ENCODE measurements at places on chromosomes 16 and 17.

GRCh38 chr17:61294286-61294685, 105.4 kb upstream of the TBX2 start:
- DNase-seq: no peak

DNA sequence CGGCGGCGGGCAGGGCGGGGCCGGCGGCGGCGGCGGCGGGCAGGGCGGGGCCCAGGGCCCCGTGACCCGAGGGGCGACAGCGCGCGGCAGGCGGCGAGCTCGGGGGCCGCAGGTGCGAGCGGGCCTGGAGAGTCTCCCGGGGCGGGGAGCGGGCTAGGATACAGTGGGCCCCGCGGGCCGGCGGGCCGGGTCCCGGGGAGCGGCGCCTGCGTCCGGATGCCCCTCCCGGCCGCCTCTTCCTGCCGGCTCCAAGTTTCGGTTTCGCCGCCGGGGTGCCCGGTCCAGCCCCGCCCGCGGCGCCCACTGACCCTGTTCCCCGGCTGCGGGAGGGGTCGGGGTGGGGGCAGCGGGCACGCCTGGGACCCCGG, at the start of gene RNF213:
RNF213 (plus strand) TSS at position 62 of the 368 bp plus-strand sequence. CDS start 2,830 bp downstream, outside the sequence.
- DNase-seq: peak; percentile 39

GRCh38 chr17:58991718-58992331, 114.9 kb downstream of the TRIM37 start:
- no peak for DNase-seq

- DNase-seq: no peak
Observed at GRCh38 chr16:17970816-17971331, 365.7 kb downstream of the NPIPA8 start.

GRCh38 chr16:48591976-48592375, 18.0 kb downstream of the N4BP1 start:
- no peak for DNase-seq

GRCh38 chr16:67151431-67152097, 766 bp upstream of the B3GNT9 start:
- DNase-seq: no peak

DNA sequence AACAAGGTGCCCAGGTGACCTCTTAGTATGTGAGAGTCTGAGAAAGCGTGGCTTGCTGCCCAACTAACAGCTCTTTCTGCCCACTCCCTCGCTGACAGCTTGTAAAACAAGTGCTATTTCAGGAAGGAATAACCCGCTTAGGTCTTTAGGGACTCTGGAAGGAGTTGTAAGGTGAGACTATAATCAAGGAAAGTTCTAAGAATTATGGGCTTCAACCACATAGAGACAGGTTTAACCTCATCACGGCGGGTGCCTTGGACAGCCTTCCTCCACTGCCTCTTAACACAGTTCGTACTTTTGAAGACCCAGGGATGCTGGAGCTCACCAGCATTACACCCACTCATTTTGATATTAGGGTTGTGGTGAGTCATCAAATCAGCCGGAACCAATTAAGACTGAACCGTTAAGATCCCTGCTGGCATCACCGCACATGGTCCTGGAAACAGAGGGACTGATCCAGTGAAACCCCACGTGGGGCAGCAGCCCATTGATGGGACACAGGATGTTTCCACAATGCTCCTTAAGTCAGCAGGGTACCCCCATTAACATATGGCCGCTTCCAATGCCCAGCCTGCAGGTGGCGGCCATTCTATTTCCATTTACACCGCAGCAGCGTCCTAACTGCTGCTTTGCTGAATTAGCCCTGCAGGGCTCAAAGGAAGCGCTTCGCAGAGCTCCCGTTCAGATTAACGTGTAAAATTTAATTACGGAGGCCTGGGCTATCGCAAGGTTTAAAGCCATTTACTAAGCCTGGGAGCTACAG, 176.6 kb upstream of the SDK2 start:
- no peak for DNase-seq

GRCh38 chr16:84737192-84738011, 37.6 kb downstream of the USP10 start:
- no peak for DNase-seq

DNA sequence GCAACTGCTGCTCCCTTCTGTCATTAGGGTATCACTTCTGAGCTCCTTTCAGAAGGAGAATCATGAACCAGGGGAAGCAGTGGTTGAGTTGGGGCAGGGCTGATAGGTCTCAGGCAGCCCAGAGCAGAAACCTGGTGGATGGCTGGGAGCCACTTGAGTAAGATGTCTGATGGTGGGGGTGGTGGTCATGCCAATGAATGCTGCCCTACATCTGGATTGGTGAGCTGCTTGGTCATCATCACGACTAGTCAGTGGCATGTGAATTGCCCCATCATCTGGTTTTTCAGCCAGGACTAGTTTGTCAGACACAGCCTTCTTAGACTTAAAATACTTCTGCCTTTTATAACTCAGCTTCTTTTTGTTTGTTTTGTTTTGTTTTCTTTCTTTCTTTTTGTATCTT, 2.6 kb downstream of the GID4 start:
- no peak for DNase-seq

- no peak for DNase-seq
Observed at GRCh38 chr17:58224315-58224714, 5.3 kb upstream of the MKS1 start.

- no peak for DNase-seq
Observed at GRCh38 chr17:50217591-50217990, 16.2 kb upstream of the COL1A1 start.
